Activated CD8-positive, alpha-beta memory T cell treated with anti-CD3 and anti-CD28 coated beads for 1 hour (primary cell): ENCODE measurements at places on chromosomes 2 and 18.

DNA sequence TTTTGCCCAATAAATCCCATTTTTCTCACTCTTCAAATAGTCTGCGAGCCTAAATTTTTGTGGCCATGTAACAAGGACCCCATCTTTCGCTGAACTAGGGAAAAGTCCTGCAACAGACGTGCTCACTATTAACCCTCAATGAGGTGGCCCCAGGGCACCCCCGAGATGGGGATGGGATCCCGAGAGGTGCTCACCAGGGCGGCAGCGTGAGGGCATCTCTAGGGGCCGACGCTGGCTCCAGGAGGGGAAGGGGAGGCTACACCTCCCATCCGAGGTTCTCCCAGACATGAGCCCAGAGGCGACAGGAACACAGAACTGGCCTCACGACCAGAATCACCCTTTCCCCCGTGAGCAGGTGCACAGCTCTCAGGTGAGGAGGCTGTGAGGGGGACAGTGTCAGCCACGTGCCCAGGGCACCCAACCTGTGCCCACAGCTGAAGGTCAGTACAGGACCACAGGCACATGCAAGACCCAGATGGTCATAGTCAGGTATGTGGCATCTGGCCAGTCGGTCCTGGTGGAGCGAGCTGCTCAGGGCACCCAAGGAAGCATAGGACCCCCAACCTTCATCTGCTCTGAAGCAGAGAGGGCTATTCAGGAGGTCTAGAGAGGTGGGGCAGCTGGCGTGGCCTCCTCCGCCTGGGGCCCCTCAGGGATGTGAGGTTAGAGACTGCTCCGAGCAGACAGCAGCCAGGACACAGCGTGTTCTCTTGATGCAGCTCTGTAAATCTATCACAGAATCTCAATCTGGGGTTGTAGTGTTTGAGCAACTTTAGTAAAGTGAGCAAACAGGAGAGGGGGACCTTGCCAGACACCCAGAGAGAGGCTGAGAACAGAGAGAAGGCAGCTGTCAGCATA lies 62.8 kb downstream of the PXDN start:
- DNase-seq, result no peak

GRCh38 chr2:207238831-207239701 lies 73.3 kb upstream of the KLF7 start:
- DNase-seq, result no peak

DNA sequence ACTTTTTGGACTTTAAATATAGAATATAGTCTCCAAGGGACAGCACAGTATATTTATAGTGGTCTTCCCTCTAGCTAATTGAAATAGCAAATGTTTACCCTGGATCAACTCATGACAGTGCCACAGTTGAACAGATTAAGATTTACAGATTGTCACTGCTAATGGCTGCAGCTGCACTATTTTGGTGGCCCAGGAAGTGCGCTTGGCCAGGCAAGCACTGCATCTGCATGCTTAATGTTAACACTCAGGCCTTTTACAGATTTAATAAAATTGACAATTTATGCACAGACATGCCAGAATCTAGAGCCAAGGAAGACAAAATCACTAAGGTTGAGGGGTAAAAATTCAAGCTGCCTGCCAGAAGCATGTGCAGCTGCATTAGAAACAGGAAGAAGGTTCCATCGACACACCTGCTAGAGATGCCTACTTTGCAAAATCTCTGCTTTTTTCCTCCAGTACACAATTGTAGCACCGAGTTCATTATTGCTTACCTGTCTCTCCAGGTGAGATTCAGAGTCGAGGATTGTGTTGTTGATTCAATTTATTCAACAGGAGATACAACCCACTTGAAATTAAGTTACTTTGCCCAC lies 1042.3 kb upstream of the NRXN1 start:
- DNase-seq, result no peak

- no peak for DNase-seq
Measured at GRCh38 chr2:100237770-100238169, 84.5 kb downstream of the LONRF2 start.

DNA sequence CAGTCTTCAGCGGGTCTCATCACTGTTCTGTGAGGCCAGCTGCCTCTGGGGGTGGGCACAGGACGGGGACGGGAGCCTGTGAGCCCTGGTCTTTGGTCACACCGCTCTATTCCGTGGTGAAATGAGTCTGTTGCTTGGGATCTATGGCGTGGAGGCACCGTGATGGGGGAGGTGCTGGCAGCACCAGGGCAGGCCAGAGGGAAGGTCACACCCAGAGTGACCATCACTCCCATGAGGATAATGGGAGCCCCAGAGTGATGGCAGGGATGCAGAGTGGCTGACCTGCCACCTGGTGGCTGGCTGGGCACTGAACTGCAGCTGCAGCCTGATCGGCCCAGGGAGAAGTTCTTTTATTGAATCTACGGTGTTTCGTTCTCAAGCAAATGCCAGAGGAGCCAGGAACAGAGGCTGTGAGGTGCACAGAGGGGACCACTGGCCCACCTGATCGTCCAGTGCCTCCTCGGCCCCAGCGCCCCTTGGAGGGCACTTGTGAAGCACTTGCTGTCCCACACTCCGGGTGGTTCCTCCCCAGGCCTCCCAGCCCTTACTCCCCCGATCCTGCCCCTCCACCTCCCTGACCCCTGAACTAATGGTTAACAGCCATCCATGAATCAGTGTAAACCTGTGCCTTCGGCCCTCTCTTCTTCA lies 17.9 kb downstream of the KCNIP3 start:
- DNase-seq, result no peak

GRCh38 chr2:10564876-10565445 lies 116.8 kb upstream of the ODC1 start:
- no peak for DNase-seq

DNA sequence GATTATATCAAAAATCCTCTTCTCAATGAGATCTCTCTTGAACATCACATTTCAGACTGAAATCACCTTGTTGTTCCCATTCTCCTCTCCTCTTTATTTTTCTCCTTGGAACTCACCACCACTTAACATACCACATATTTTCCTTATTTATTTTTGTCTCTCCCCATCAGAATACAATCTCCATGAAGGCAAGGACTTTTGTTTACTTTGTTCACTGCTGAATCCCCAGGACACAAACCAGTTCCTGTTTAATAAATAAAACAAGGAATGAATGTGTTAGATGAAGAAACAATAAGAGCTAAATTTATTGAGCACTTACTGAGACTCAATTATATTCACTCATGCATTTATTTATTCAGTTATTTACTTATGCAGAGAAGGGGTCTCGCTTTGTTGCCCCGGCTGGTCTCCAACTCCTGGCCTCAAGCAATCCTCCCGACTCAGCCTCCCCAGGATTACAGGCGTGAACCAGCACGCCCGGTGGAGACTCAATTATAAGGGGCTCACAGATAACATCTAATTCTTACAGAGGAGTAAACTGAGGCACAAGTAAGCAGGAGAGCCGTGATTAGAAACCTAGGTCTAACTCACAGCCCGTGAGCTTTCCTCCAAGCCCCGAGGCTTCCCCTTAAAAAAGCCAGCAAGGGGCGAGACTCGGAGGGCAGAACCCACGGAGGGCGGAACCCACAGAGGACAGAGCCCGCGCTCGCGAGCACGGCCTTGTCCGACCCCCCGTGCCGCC lies 616 bp upstream of the TAF1B start:
- no peak for DNase-seq

DNA sequence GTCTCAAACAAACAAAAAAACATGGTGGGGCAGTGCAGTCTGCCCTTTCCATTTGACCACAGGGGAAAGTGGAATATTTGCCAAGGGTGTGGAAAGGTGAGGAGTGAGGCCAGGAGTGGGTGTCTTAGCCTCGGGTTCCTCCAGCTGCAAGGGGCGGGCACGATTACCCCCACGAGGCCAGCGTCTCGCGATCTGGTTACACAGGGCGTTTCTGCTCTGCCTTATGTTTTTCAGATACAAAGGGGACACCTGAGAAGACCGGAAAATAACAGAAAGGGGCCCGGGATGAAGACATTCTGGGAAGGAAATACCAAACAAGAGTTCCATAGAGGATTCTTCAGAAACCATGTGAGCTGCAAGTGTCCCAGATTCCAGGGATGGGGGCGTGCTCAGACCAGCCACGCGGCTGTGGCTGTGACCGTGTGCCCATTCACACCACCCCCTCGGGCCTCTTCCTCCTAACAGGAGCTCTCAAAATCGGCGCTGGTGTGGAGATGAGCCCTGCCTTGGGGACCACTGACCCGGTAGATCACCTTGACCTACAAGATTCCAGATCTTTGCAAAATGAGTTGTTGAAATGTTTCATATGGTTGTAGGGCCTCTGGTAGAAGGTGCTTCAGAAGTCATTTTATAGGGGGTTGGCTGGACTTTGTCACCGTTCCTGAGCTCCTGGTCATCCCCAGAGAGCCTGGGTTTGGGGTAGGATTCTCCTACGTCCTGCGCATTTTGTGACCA lies 34.2 kb downstream of the FAM178B start:
- DNase-seq, result no peak

DNA sequence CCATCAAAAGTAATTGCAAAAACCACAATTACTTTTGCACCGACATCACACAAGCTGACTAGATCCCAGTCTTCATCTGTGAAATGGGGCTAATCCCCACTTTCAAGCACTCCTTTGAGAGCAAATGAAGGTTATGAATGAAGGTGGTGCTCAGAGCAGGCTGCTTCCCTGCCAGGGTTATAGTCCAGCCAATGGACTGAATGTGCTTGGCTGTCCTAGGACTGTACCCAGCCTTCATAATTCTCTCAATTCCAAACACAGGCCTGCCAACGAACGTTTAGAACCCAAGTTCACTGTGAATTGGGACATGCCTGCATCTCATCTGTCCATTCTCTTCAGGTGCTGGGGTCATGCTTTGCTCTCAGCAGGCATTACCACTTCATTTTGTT lies 27.8 kb upstream of the ICOS start:
- DNase-seq, result no peak

GRCh38 chr2:121527009-121527682 lies 3.5 kb upstream of the RNU4ATAC start:
- no peak for DNase-seq

DNA sequence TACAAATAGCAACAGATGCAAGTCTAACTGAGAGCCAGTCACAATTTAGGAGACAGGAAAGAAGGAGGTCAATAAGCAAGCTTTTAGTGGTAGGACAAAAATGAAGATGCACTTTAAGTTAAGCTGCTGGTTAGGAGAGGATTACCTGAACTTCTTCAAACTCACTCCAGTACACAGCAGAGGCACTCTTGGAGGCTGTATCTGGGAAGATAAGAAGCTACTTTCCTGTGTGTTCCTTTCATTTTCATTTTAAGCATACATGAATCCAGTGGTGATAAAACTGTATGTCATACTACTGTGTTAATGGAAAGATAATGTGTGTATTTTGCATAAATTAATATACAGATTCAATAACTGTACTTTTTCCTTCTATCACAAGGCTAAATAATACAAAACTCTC lies 49.6 kb downstream of the HYCC2 start:
- DNase-seq, result no peak

DNA sequence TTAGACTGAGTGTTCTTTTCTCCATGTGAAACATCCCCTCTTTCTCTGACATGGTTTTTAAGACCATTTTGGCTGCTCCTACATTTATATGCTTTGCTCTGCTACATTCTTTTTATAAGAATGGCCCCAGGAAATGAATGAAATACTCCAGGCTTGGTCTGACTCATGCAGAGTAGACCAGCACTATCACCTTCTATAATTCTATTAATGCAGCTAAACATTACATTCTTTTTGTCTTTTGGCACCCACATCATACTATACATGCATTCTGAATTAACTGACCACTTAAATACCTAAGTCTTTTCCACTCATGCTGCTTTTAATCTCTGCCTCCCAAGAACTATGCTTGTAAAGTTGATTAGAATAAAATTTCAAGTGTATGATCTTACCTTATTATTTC lies 94.1 kb downstream of the AAK1 start:
- DNase-seq, result no peak

GRCh38 chr2:101047075-101047766 lies 45.1 kb downstream of the RPL31 start:
- no peak for DNase-seq

GRCh38 chr2:120952318-120952717 lies 216.7 kb downstream of the GLI2 start:
- DNase-seq, result no peak

DNA sequence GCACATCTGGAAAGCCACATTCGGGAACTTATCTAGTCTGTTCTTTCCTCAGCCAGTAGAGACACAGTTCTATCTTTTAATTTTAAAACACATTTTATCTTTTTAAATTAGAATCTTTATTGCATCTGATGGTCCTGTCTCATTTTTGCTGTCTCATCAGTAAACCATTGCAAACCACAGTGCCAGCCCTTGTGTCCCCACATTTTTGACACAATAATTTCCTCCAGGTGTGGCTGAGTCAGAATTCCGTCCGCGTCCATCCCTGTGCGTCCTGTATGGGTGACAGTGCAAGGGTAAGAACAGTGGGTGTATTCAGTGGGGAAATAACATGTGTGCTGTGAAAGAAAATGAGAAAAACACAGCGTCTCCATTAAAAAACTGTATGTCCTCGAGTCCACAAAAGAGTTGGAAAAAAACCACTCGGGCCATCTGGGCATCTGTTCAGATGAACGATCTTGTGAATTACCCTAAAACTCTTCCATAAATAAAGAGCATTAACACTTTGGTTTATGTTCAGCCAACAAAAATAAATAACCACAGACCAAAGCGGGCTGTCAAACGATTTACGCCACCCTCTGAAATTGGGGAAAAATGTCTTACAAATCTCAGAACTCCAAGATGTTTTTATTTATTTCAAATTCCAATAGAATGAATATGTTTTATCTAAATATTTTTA lies 137.3 kb downstream of the ZNF516 start:
- no peak for DNase-seq

DNA sequence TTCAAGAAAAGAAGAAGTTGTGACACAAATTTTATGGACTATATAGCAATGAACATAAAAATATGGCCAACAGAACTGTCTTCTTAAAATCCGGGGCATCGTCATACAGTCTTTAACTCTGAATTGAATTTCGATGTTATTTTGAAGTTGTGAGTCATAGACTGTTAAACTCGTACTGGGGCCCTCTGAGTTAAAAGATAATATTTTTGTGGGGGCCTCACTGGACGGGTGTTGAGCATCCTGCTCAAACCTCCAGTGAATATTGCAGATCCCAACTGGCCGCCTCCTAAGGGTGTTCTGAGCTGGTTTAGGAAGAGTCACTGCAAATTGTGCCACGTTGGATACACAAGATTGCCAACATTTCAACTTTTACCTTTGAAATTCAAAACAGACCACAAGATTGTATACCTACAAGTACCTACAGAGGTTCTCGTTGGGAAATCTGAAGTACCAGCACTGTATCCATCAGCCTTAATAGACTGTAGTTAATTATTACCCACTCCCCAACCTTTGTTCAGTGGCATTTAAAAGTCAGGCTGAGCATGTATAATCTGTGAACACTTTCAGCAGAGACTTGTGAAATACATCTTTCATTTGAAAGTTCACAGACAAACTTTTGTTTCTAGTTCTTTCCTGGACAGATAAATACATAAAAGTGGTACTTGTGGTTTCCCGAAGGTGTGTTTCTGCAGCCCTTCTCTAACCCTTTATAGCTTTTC lies 27.8 kb downstream of the KLHL23 start:
- no peak for DNase-seq

- DNase-seq, result no peak
Measured at GRCh38 chr2:143078104-143078503, 51.1 kb upstream of the ARHGAP15 start.
